ENCODE measurements at places on chromosomes 5 and 9.

DNA sequence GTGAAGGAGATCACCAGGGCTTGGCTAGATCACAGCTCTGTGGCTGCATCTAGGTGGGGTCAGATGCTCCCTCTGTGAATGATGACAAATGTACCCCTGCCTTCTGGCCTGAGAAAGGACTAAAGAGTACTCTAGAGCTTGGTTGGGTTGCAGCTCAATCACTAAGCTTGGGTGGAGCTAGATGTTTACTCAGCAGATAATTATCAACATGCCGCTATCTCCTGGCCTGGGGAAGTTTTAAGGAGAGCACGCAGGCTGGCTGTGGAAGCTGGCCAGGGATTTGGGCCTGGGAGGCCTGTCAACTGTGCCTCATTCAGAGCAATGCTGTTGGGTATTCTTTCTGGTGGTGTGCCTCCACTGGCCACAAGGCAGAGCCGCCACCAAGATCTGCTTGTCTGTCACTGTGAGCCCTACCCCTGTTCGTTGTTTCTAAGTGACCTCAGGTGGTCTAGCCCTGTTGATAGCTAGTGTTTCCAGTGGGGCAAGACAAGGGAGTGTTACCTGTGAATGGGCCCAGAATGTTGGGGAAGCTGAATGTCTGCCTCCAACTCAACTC, 181.7 kb downstream of the ADGRV1 start:
- DNase-seq, result no peak

GRCh38 chr9:130445268-130445983, 665 bp downstream of the ASS1 start:
- no peak for DNase-seq

DNA sequence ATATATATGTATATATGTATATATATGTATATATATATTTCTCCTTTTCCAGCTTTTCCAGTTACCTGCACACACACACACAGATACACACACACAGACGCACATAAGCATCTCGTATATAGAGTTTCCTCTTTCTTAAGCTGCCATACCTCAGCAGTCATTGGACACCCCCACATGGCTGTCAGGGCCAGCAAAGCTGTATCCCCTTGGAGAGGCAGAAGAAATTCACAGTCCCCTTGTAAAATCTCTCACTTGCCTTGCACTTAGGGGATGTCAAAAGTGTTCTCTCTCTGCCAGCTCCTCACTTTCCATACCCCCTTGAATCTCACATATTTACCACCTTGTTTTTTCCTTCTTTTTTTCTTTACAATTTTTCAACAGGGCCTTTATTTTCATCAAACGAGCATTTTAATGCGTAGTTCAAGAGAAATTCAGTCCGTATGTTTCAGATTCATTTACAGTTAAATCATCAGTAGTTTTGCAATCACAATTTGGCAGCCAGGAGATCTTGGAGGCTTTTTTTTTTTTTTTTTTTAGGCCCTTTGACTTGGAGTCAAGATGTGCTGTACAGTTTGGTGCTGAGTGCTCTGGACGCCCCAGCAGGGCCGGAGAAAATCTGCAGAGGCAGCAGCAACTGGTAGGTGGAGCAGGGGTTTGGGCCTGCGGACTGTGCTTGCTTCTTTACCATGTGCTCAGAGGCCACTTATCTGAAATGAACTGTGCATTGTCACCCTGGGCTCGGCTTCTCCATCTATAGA, 244.9 kb upstream of the KLF4 start:
- no peak for DNase-seq

DNA sequence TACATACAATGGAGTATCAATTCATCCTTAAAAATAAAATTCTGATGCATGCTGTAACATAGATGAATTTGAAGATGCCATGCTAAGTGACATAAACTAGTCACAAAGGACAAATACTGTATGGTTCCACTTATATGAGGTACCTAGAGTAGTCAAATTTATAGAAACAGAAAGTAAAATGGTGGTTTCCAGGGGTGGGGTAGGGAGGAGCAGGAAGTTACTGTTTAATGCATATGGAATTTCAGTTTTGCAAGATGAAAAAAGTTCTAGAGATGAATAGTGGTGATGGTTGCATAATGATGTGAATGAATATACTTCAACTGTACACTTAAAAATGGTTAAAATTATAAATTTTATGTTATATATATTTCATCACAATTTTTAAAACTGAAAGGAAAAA, 57.3 kb upstream of the FNIP1 start:
- DNase-seq, result no peak

GRCh38 chr9:81627481-81627880, 61.9 kb downstream of the TLE1 start:
- no peak for DNase-seq

DNA sequence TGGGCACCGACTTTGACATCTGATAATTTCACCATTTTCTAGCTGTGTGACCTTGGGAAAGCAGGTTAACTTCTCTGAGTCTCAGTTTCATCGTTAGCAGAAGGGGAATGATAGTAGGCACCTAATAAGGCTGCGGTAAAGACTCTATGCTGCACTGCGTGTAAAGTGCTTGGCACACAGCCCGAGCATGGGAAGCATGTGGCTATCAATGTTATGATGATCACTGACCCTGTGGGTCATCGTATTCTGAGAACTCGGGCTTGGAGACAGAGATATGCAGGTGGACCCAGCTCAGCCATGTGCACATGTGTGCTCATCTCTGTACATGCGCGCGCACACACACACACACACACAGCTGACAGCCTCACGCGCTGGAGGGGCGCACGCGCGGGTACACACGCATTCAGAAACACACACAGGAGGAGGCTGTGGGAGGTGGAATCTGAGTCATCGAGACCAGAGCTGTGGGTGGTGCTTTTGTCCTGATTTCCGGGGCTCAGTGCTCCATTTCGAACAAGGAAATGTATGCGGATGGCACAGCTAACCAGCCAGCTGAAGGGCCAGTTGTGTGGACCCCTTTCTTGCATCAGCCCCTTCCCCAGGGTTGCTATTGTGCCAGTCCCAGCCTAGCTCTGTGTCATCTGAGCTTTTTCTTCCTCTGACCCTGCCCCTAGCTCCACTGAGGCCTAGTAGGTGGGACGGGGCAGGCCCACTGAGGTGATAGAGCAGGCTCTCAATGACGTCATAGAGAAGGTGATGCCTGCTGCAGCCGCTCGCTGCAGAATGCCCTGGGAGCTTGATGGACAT, 11.1 kb upstream of the ARAP3 start:
- no peak for DNase-seq

DNA sequence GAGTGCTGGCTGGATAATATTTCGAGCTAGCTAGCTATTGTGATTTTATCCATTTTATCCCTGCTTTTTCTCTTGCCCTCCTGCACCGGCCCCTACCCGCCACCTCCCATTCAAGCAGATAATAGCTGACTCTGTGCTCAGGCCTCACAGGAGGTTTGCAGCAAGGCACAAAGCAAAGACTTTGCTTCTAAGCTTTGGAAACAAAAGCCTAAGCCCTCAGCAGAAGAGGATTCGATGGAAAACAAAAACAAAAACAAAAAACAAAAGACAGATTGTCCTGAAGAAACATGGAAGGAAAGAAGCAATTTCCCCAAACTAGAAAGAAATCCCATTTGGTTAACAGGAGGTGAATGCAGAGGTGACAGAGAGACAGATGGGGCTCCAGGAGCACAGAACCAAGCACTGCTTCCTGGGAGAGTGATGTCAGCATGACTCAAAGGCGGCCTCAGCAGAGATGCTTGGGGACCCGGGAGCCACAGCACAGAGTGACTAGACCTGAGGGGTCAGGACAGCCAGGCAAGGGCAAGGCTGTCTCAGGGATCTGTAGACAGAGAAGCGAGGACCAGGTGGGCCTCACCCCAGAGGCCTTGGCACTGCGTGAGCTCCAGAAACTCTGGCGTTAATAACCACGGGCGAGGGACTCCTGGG, 28.4 kb downstream of the MTX3 start:
- no peak for DNase-seq

- no peak for DNase-seq
These were observed 107.4 kb downstream of the SCAMP1 start for GRCh38 chr5:78467752-78468357.

GRCh38 chr5:67147760-67148159, 48.8 kb downstream of the CD180 start:
- DNase-seq, result no peak

- DNase-seq, result no peak
These were observed 8.8 kb upstream of the POLR1E start for GRCh38 chr9:37476930-37477329.

GRCh38 chr5:132422720-132423437, 53.4 kb downstream of the SLC22A5 start:
- DNase-seq, result no peak

DNA sequence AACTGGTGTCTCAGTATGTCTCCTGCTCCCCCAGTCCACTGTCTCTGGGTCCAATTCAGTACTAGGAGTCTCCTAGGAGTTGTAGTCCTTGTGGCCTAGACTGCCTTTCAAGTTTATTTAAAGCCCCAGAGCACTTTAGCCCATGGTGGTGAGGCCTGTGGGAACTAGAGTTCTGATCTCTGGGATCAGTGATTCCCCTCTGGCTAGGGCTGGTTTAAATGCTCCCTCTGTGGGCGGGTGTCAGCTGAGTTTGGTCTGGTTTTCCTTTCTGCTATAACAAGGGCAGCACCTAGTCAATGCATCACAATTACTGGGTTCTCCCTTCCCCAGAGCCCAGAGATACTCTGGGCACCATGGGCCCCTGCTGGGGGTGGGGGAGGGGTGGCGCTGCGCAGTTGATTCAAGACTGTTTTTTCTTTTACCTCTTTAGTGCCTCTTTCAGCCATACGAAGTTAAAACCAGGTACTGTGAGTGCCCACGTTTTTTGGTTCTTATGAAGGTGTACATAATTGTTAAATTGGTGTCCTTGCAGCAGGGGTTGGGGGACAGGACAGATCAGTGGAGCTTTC, 9.3 kb upstream of the SLC36A3 start:
- DNase-seq, result no peak

- no peak for DNase-seq
These were observed 477.1 kb downstream of the SPOCK1 start for GRCh38 chr5:137022043-137022442.

- DNase-seq, result no peak
These were observed 6.0 kb downstream of the BRD3 start for GRCh38 chr9:134061688-134062371.

- no peak for DNase-seq
These were observed 3.6 kb upstream of the JADE2 start for GRCh38 chr5:134521841-134522240.

DNA sequence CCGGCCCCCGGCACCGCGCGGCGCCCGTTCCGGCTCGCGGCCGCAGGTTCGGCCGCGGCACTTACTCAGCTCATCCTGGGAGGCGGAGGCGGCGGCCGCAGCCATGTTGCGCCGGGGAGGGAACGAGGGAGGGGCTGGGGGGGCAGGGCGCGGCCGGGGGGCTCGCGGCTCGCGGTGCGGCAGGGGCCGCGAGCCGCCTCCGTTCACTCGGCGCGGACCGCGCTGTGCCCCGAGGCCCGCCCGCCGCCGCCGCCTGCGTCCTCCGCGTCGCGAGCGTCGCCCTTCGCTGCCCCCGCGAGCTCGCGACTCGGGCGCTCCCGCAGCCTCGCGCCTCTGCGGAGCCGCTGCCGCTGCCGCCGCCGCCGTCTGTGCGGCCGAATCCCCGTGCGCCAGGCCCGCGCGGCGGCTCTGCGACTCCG, 735 bp downstream of the ECPAS start:
- no peak for DNase-seq

GRCh38 chr5:127898551-127899213, 184.9 kb upstream of the SLC12A2 start:
- no peak for DNase-seq

GRCh38 chr9:16992138-16992537, 121.7 kb upstream of the BNC2 start:
- no peak for DNase-seq

- DNase-seq, result no peak
These were observed 20.3 kb downstream of the DBH start for GRCh38 chr9:133656211-133657119.

DNA sequence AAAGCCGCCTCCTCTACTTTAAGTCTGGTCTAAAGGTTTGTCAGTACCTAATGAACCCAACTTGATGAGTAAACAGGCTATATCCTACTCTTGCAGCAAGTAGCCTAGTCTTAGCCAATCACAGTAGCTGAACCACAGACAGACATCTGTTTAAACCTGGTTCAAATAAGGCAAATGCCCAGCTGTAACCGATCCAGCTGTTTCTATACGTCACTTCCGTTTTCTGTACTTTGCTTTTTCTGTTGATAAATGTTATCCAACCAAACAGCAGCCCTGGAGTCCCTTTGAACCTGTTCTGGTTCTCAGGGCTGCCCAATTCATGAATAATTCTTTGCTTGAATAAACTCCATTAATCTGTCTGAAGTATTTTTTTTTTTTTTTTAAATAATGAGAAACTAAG, 76.9 kb upstream of the EQTN start:
- DNase-seq, result no peak

GRCh38 chr9:84141741-84142370, 161.3 kb downstream of the RMI1 start:
- no peak for DNase-seq

DNA sequence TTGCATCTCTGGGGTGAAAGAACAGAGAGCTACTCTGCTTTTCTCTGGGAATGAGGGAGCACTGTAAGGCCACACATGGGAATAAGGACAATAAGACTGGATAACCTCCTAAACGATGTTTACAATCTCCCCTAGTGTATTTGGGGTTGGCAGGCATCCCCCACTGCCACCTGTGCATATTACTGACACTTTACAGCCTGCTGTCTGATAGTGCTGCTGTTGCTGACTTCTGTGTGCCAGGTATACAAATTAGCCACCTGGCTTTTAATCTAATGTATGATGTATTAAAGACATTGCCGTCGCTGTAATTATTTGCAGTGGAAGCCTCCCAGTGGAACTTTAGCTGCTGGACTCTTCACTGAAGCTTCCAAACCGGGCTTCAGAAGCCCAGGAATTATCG, 4.4 kb upstream of the SHISAL2B start:
- DNase-seq, result no peak

DNA sequence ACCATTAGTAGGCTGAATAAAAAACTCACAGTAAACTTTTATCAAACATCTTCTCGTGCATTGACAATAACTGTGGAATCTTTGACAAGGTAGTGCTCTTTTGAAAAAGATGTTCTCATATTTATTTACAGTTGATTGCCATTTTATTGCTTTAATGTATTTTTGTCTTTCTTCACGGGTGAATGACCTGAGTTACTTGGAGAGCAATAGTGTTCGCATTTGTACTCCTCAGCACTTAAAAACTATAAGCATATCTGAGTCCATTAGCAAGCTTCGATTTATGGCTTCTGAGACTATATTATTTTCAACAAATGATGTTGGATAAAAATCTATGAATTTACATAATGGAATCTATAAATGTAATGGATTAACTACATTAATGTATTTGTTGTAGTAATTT, 1012.3 kb downstream of the CDH9 start:
- no peak for DNase-seq
